Large intestine (tissue), 12 donors: ENCODE measurements at places on chromosomes 1 and 21. TPM values are rescaled to one million over a fixed set of nuclear protein-coding genes. Genes with fewer than 3 reads are reported as not detected.
A peak's percentile ranks its signal among the peaks of the same experiment; 100 is the strongest.

MROH7 gene
- polyA plus RNA-seq, result 25.1 TPM

DNA sequence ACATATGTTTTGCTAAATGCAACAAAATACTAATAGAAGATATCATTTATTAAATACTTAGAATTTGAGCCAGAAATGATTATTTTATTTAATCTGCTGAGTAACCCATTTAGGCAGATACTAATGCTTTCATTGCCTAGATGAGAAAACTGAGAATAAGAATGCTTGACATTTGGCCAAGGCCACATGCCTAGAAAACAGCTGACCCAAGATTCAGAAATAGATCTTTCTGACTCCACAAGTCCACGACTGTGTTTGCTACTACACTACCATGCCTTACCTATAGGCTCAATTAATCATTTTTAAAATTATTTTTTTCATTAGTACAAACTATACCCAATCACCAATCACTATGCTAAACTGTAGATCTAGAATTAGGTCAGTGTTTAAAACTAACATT, 129.7 kb downstream of the ATP1B1 start:
- no peak for DNase-seq

- DNase-seq, result peak; percentile 78
Measured at GRCh38 chr1:155126556-155127104, 1.0 kb upstream of the EFNA1 start.

NEGR1 gene
- polyA plus RNA-seq, result 9.9 TPM

SELP gene
- polyA plus RNA-seq, result 1.8 TPM

DNA sequence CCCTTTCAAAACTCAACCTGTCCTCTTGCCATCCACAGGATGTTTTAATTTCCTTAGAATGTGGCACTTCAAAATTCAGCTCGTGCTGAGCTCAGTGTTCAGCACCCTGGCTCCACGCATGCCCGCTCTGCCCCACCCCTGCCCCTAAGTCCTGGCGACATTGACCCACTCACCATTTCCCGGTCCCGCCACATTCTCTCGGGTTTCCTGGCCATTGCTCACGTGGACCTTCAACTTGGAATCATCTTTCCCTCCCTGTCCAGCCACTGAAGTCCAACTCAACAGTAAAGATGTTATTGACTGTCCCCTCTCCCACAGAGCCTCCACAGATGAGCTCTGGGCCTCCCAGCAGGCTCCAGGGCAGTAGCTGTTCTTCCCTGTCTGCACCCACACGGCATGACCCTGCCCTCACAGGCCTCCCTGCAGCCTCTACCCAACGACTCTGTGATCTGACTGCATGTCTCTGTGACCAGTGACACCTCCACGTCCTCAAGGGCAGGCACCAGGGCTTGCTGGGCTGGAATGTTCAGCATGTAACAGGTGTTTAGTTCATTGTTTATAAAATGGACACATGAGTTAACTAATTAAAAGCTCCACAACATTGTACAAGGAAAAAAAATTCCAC, 53.8 kb downstream of the ITPKB start:
- no peak for DNase-seq

AKR7A3 gene
- 3.2 TPM for polyA plus RNA-seq

- no peak for DNase-seq
Measured at GRCh38 chr1:45772971-45773370, 22.5 kb upstream of the IPP start.

CCDC190 gene
- 0.07 TPM for polyA plus RNA-seq
